ENCODE measurements at places on chromosomes 12 and 14. TPM values are rescaled to one million over a fixed set of nuclear protein-coding genes. Genes with fewer than 3 reads are reported as not detected.

The ACTR10 gene
- total RNA-seq = 78.3 TPM

The CCDC197 gene
- not detected for total RNA-seq

The TEX52 gene
- total RNA-seq = not detected

The CMA1 gene
- total RNA-seq = not detected

The HCAR1 gene
- total RNA-seq = not detected

The SERPINA12 gene
- not detected for total RNA-seq

GRCh38 chr12:29634057-29634456, 136.6 kb upstream of the OVCH1 start:
- no peak for DNase-seq

- peak; percentile 25 for DNase-seq
Measured at GRCh38 chr14:21428930-21429329, 27.0 kb downstream of the CHD8 start.

GRCh38 chr12:79706156-79706555, 15.4 kb upstream of the PAWR start:
- DNase-seq = no peak

GRCh38 chr12:104669089-104669721, 212.5 kb downstream of the CHST11 start:
- DNase-seq = no peak

DNA sequence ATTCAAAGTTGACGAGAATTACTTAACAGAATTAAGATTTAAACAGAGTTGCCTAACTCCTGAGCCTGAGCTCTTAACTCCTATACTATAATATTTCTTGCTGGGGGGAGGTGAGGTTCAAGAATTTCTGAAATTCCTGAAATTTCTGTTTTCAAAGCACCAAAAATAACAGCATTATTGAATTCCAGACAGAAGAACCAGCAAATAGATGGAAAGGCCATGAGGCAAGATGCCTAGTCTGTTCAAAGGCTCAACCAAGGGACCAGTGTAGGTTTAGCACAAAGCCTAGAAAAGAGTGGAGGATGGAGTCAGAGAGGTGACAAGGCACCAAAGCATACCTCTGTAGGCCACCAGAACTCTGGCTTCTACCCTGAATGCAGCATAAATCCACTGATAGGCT, 76.4 kb downstream of the PPP1R12A start:
- no peak for DNase-seq

All from A172 (cell line).